ENCODE measurements at places on chromosomes 1 and 21.

DNA sequence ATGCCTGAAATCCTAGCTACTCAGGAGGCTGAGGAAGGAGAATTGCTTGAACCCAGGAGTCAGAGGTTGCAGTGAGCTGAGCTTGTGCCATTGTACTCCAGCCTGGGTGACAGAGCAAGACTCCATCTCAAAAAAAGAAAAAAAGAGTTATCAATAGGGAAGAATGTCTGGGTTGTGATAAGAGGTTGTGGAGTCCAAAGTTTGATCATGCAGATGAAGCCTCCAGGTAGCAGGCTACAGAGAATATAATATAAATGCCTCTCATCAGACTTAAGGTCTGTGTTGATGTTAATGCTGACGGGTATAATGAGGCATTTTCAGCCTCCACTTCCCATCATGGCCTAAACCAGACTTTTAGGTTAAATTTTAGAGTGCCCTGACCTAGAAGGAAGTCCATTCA is 24.6 kb downstream of the TLR5 start:
- no peak for DNase-seq

DNA sequence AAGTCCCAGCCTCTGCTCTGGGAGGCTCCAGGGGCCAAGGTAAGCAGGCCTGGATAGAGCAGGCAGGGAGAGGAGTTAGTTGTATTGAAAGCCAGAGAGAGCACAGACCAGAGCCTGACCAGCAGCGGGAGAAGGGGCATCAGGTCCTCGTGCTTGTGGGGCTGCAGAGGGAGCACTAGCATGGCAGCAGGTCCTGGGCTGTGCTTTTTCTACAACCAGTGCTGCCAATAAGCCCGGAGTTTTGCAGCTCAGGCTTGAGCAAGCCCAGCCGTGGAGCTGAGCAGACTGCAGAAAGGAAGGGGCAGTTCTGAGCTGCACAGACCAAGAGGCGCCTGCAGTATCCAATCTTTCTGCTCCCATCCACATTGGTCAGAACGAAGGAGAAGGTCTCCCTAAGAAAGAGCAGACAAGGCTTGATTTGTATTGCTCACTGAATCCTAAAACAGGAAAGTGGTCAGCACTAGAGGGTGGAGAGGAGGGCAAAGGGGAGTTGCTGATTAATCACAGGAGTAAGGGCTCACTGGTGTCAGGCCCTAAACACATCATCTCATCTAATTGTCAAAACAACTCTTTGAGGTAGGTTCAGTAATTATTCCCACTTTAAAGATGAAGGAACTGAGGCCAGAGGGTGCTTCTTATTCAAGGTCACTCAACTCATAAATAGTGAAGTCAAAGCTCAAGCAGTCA is 2.7 kb downstream of the DENND2D start:
- DNase-seq: no peak

- DNase-seq: no peak
These were observed 10.9 kb downstream of the EXO5 start for GRCh38 chr1:40519517-40519916.

DNA sequence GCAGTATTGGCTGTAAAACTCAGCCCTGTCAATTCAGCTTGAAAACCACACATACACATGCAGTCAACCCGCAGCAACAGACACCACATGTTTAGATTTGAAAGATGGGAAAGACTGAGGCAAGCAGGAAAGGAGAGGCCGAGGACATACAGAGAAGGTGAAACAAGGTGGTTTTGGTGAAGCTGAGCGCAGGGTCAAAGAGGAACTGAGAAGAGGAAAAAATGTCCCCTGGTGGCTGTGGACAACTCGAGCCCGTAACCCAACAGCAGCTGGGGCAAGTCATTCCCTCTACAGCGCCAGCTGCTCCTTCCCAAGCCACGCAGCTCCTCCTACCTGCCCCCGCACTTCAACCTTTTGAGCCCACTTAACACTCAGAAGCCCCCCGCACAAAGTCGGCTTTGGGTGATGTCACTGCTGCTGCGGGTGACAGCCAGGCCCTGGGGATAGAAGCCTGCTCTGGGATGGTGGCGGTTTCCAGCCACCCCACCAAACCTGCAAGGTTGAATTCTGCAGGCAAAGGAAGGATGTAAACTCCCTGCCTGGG is 63.0 kb downstream of the KCNN3 start:
- no peak for DNase-seq

DNA sequence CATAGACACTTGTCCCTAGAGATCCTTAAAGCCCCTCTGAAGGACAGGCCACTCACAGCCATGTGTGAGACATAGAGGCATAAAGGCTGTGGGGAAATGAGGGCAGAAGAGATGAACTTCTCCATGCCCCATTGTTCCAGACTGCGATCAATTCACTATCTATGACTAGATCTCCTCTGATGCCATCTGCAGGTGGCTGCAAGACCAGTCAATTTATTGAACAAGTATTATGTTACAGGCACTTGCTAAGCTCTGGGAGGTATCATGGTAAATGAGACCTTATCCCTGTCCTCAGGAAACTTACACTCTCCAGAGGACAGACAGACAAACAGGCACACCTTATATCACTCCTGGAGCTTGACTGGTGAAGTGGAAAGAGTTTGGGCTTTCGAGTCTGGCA is 22.9 kb downstream of the UBIAD1 start:
- DNase-seq: no peak

DNA sequence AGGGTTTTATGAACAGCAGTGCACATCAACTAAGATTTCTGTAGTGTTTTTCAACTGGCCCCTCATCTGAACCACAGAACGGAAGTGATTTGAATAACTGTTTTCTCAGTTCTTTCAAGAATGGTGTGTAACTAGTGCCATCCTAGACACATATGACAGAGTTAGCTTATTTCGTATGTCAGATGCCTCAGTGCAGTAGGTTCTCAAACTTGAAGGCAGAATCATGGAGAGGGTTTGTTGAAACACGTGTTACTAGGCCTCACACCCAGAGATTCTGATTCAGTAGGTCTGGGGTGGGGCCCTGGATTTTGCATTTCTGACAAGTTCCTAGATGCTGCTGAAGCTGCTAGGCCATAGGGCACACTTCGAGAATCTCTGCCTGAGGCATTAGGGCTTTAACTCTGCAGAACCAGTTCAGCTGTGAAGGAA is 49.0 kb downstream of the SCCPDH start:
- no peak for DNase-seq

DNA sequence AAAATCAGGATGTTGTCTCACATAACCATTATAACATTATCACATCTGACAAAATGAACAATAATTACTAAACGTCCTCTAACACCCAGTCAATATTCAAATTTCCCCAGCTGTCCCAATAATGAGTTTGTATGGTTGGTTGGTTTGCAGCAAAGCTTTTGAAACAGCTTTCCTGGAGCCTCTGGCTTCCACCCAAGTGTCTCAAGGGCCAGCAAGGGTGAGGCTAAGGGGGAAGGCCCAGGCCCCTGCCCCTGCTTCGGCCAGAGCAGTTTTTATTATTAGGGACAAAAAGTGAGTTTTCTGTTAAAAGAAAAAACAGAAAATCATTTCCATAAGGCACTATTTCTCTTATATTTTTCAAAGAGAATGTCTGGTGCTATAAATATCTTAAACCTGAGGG is 19.1 kb upstream of the AVPR1B start:
- DNase-seq: no peak

GRCh38 chr1:154405747-154406571 is 816 bp downstream of the IL6R start:
- DNase-seq: peak; percentile 72
